ENCODE measurements at places on chromosomes 1 and 21. TPM values are rescaled to one million over a fixed set of nuclear protein-coding genes. Genes with fewer than 3 reads are reported as not detected.

Gene SPRR2G
- not detected for total RNA-seq

Gene ADGRL2
- 45.1 TPM for total RNA-seq

Gene TP73
- 0.17 TPM for total RNA-seq

Gene C1orf94
- total RNA-seq, result not detected

Gene HMGCS2
- total RNA-seq, result 22.1 TPM

Gene KPRP
- not detected for total RNA-seq

Gene CNTN2
- 0.78 TPM for total RNA-seq

DNA sequence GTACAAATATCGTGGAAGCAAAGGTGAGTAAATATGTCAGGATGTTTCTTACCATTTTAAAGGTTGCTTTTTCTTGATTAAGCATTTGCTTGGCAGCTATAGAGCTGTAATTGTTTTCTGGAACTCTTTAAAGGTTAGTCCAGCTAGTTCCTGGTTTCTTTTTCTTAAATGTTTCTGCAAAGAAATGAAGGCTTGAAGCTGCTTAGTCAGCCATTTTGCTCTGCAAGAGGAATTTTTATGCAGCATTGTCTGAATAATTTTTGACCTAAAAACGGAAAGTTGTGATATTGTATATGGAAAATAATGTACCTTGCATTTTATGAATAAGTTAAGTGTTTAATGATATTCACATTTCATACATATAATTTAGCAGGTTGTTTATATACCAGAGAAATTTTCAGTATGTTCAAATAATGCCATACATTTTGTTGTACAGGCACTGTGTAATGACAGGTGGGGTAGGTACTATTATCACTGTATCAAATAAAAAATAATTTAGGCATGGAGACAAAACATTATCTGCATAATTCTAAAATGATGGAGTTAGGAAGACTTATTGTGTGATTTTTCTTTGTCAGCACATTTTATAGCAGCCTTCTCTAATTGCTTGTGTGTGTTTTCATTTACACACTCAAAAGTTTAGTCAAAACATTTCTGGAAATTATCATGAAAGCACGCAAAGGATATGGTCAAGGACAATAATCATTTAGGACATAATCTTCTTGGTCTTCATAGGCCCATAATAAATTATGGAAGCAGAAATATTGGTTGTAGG is 624.4 kb downstream of the NCAM2 start:
- DNase-seq, result no peak

- DNase-seq, result no peak
These were observed 8.3 kb downstream of the ADAR start for GRCh38 chr1:154599658-154600057.

DNA sequence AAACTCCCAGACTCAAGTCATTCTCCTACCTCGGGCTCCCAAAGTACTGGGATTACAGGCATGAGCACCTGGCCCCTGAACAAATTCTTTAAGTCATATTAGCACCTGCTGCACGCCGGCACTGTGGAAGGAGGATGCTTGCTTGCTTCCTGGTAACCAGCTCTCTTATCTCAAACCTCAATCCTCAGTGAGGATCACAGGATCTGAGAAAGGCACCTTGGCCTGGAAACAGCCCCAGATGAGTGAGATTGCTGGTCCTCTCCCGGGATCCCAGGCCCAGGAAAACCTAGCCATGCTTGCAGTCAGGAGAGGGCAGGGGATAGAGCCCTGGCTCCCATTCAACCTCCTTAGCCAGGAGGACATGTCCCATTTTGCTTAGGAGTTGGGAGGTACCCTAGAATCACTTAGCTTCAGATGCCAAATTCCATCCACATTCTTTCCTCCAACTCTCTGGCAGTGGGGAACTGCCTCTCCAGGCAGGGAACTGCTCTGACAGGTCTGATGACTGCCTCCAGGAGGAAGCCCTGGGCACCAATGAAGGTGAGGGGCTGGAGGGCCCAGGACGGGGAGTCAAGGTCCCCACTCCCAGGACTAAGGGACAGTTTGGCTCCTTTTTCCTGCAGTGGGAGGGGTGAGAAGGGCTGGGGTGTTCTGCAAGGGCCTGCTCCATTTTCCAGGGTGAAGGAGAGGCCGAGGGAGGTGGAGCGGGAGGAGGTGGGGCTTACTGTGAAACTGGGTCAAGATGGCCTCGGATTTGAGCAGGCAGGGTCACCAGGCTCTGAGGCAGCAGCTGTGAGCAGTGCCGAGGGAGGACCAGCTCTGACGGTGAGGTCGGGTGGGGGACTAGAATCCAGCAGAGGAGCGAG is 9.5 kb downstream of the GPR37L1 start:
- peak; percentile 61 for DNase-seq

GRCh38 chr1:239951511-239952140 is 140.1 kb upstream of the FMN2 start:
- DNase-seq, result peak; percentile 80

DNA sequence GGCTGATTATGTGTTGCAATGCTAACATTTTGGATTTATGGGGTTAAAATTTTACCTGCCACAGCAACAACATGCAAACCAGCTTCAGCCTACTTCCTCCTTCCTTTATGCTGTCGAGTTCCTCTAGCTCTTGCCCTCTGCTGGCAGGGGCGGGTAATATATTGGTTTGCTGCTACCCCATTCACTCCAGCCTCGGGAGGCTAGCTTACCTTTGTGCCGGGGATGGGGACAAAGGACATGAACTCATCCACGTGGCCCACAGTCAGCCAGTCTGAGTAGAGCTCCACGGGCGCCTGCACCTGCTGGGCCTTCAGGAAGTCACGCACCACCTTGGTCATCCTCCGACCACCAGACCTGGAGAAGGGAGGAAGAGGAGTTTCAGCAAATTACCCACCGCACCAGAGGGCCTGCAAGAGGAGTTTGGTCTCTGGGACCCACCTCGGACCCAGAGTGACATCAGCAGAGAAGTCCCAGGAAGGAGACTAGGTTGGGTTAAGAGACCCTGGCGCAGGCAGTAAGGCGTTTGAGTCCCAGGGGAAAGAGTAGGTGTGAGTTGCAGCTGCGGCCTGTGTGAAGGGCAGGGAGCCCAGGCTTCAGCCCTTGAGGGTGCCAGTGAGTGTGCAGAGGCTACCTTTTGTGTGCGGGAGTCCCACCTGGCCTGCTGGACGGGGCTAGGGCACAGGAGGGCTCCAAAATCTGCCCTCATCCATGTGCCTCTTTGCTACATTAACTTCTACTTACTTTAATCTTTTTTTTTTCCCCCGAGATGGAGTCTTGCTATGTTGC is 21.8 kb upstream of the SDHB start:
- DNase-seq, result no peak

GRCh38 chr1:110203021-110203661 is 7.0 kb upstream of the KCNC4 start:
- DNase-seq, result peak; percentile 71

DNA sequence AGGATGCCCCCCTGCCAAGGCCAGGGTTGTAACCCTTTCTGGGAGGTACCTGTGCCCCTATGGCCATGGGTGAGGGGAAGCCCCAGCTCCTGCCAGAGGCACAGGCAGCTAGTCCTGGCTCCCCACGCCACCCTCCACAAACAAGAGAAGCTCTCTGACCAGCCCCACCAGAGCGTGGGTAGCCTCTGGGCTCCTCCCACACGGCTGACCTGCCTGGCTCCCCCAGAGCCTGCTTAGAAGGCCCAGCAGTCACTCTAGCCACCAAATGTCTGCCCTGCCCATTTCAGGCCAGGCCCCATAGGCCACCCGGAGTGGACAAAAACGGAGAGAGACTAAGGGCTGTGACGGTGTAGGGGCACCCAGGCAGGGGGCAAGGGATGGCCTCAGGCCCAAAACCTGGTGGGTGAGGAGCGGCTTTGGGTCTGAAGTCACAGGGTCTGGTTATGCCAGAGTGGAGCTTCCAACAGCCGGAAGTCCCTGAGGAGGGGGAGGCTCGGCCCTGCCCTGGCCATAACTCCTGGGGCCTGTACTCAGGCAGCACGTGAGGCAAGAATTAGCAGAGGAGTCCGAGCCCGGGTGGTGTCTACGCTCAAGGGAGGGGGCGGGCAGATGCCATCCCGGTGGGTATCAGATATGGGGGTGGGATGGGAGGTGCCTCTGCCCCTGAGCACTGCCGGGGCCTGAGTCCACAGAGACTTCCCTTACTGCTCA is 155.4 kb downstream of the CASZ1 start:
- DNase-seq, result no peak

- DNase-seq, result no peak
These were observed 566.0 kb downstream of the ADGRL2 start for GRCh38 chr1:82366689-82367088.

- DNase-seq, result no peak
These were observed 39.5 kb upstream of the FAM20B start for GRCh38 chr1:178986204-178986603.

DNA sequence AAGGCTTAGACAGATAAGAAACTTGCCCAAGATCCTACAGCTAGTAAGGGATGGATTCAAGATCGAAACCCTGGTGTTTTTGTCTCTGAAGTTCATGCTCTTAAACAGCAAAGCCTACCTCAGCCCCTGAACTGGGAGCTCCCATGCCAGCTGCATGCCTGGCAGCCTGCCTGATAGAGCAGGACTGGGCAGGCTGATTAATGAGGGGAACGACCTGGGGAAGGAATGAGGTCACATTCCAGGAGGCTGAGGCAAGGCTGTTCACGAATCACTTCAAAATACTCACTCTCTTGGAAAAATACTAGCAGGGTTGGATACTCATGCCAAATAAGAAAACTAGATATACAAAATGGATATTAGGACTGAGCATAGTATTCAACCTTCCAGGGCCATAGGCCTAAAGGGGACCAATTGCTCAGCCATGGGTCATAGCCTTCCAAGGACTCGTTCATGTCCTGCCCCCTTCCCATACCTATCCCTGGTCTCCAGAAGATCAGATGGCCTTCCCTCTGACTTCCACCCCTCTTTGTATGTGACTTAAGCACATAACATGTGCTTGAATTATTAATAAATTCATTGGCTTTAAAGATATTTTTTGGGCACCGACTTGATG is 15.6 kb upstream of the TACSTD2 start:
- DNase-seq, result peak; percentile 79

- DNase-seq, result no peak
These were observed 159.6 kb downstream of the PCBP3 start for GRCh38 chr21:45802956-45803617.

DNA sequence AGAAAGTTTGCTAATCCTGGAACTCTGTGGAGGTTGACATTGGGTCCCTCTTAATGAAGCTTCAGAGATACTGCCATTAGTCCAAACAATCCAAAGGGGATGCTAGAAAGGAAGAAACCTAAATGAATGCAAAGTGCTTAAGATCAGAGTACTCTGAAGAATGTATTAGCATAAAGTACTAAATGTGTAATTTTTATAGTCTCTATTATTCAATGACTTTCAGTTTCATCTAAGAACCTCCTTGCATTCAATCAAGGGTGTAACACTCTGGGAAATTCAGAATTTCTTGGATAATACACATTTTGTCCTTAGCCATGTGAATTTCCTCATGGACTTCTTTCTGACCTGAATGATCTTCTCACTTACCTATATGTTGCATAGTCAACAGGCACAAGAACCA is 1078.5 kb upstream of the ADGRL4 start:
- no peak for DNase-seq

DNA sequence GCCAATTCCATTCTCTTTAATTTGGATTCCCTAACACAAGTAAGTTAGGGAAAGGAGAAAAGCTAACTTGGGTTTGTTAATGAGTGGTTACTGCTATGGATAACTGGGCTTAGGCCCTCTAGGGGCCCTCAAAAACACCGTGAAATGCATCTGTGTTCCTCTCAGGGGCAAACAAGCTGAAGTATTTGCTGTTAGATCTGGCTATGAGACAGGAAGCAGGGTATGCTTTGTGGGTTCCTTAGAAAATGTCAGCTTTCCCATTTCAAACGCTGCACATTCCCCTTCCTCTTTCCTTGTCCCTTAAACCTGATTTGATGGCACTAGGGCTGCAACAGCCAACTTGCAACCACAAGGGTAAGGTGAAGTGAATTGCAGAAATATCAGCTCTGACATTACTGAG is 5.7 kb upstream of the CAP1 start:
- DNase-seq, result no peak

DNA sequence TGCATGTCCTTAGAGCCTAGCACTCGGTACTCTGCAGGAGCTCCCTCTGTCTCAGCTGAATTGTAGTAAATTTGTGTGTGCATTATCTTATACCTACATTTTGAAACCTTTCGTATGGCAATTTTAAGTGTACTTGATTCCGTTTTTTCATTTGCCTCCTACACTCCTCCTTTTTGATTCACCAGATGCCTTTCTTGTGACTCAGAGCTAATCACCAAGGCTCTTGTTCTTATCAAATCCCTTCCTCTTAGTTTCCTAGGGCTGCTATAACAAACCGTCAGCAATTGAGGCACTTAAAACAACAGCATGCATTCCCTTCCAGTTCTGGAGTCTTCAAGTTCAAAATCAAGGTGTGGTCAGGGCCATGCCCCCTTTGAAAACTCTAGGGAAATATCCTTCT is 261.0 kb downstream of the ASTN1 start:
- no peak for DNase-seq

- peak; percentile 63 for DNase-seq
These were observed 142.4 kb downstream of the TLR5 start for GRCh38 chr1:223000632-223001031.

DNA sequence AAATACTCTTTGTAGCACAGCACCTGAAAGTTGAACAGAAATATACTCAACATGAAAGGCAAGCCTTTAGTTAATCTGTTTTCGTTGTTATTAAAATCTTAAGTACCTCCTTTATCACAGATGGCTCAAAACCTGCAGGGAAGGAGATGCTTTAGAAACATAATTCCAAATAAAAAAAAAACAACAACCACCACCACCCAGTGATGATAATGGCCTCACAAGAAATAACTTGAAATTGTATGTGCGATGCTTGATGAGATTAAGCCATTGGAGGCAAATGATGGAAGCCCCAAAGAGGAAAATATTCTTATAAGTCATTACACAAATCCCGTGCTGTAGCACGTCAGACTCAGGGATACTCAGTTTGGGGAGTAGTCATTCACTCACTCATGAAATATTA is 24.9 kb upstream of the ZBTB40 start:
- DNase-seq, result no peak

DNA sequence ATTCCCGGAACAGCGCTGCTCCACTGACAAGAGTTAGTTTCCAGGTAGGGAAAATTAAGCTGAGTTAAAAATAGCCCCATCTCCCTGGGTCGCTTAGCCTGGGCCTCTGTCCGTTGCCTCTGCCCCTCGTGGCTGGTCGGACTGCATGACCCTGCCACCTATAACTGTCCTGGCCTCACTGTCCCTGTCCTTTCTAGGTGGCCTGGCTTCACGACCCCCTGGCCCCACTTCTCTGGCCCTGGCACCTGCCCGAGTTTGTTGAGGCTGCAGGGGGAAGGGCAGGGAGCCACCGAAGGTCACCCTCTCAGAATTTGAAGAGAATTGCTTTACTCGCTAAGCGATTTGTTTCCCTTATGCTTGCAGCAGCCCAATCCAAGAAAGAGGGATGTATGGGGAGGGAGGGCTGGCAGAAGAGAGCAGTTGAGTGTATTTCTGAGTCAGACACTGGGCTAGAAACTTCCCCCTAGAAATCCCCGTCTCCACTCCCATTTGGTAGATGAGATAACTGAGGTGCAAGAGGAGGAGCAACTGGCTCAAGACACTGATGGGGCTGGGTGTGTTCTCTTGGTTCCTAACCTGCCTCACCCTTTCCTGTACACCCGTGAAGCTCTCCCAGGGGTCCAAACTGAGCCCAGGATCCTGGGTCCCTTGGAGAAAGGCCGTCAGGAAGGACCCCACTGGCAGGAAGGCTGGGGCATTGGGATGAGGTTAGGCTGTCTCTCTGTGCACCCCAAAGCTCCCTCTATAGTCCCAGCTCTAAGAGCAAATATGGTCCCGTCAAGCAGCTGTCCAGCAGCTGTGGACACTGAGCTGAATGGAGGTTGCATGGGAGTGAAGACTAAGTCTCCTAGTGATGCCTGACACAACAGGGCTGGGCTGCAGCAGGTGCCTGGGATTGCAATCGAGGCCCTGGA is 2.9 kb upstream of the EDN2 start:
- no peak for DNase-seq

- DNase-seq, result peak; percentile 23
These were observed 858.0 kb downstream of the USP25 start for GRCh38 chr21:16587681-16588375.

Measured in mucosa of gallbladder (tissue), 1 donor.